ENCODE measurements at places on chromosomes 1 and 21.

GRCh38 chr1:232404227-232404626 lies 225.7 kb downstream of the SIPA1L2 start:
- no peak for DNase-seq

DNA sequence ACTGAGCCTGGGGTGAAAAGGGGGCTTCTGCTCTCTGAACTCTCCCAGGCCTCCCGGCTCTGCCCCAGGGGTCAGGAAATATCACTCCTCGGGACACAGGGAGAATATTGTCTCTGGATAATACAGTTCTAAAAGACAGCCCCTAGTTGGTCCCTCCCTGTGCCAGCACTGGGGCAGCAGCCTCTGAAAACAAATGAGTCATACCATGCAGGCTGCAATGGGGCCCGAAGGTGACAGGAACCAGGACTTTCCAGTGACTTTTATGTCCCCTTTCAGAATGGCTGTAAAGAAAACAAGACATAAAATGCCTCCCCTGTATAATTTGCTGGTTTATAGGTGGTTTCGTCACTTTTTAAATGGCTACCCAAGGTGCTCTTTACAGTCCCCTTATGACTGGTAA lies 360.0 kb downstream of the NPHP4 start:
- no peak for DNase-seq

GRCh38 chr1:24673341-24673740 lies 30.2 kb downstream of the SRRM1 start:
- DNase-seq = no peak

DNA sequence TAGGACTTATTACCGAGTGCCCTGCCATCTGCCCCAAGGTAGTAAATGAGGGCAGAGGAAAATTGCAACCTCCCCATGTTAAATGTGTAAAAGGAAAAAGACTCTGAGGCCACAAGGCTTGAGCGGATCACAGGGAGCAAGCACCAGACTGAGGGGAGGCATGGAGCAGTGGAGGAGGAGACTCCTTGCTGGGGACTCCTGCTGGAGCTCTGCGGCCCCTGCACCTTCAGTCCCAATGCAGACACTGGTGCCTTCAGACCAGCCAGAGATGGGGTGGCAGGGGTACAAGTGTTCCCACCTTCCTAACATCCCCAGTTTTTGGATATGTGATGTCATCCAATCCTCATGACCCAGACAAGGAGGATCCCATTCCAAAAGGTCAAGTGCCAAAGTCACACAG lies 128.4 kb upstream of the NGF start:
- DNase-seq = no peak

- DNase-seq = no peak
These were observed 32.8 kb upstream of the ABCD3 start for GRCh38 chr1:94385308-94385929.

DNA sequence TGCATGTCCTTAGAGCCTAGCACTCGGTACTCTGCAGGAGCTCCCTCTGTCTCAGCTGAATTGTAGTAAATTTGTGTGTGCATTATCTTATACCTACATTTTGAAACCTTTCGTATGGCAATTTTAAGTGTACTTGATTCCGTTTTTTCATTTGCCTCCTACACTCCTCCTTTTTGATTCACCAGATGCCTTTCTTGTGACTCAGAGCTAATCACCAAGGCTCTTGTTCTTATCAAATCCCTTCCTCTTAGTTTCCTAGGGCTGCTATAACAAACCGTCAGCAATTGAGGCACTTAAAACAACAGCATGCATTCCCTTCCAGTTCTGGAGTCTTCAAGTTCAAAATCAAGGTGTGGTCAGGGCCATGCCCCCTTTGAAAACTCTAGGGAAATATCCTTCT lies 261.0 kb downstream of the ASTN1 start:
- no peak for DNase-seq

DNA sequence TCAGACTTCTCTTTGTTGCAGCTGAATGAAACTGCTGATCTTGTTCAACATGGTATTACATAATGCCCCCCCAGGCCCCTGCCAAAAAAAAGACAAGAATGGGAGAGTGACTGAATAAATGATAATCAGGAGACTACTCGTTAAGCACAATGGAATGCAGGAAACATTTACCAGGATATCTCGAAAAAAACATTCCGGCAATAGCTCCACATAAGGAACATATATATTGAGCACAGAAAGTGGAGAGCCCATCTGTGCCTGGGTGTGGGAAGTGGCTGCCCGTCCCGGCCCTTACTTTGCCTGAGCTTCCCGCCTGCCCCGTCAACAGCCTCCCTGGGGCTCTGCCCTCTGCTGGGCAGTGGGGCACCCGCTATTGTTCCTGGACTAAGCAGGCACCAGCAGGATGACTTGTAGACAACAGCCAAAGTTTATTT lies 13.3 kb downstream of the TRIM11 start:
- no peak for DNase-seq

GRCh38 chr1:238466459-238466858 lies 575.7 kb upstream of the ZP4 start:
- no peak for DNase-seq
